ENCODE measurements at places on chromosomes 5 and 9.
A peak's percentile ranks its signal among the peaks of the same experiment; 100 is the strongest.

DNA sequence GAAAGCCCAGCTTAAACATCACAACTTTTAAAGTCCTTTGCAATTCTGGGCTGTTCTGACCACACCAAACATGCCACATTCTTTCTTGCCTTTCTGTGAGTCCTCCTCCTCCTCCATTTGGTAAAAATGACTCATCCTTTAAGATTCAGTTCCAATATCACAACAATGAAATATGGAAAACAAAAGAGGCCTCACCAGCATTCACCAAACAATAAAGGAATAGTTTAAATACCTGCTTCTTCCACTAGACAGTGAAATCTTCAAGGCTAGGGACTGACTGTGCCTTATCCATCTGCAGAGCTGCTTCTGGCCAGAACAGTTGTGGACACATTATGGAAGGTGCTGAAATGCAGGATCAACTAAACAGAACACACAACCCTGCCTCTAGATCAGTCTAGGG, 36.0 kb downstream of the NR6A1 start:
- DNase-seq = no peak

DNA sequence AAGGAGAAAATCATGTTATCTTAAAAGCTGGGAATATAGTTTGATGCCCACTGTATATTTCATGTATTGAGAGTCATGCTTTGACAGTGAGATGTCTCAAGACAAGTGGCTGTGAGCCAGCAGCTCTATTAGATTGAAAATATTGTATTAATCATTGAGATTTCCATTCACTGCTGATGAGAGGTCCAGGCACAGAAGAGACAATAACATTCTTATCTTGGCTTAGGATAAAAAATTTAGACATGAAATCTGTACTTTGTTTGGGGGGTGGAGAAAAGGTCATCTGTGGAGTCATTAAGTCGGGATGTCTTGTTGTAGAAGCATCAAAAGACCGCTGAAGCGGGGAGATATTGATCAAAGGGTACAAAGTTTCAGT, 97.9 kb upstream of the EQTN start:
- DNase-seq = no peak

DNA sequence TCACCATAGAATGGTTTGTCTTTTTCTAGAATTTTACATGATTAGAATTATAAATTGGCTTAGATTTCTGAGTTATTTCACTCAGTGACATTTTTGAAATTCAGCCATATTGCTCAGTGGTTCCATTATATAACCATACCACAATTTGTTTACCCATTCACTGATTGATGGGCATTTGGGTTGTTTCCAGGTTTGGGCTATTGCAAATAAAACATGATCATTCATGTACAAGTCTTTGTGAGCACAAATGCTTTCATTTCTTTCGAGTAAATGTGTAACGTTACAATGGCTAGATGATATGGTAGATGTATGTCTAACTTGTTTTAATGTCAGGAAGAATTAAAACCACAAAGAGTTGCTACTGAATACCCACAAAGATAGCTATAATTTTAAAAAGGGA, 279.9 kb upstream of the TARS1 start:
- no peak for DNase-seq

- no peak for DNase-seq
These were observed 359 bp downstream of the PRELID1 start for GRCh38 chr5:177303925-177304391.

DNA sequence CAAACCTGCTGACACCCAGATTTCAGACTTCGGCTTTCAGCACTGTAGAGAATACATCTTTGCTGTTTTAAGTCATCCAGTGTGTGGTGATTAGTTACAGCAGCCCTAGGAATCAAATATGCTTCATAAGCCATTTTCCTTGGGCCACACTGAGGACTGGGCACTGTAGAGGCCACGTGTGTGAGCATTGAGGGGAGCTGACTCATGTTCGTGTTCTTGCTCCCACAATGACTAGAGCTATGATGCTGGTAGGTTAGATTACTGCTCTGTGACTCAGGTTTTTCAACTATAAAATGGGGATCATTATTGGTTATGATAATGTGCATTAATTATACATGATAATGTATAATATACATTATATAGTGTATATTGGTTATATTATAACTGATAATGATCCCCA, 96.5 kb upstream of the PALM2AKAP2 start:
- no peak for DNase-seq

DNA sequence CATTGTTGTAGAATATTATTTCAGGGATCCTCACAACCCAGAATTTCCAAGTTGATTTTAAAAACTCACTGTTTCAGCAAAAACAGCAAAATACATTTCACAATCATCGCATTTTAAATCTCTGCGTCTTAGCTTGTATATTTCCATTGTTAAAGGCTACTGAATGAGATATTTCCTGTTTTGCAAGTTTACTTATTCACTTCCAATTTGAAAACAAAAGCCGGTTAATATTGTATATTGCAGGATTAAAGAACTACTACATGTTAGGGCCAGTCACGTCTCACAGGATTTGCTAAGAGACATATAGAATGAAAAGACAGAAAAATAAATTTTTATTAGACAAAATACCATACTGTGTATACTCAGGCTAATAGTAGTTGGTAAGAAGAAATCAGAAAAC, 395.9 kb upstream of the CDH9 start:
- DNase-seq = no peak

DNA sequence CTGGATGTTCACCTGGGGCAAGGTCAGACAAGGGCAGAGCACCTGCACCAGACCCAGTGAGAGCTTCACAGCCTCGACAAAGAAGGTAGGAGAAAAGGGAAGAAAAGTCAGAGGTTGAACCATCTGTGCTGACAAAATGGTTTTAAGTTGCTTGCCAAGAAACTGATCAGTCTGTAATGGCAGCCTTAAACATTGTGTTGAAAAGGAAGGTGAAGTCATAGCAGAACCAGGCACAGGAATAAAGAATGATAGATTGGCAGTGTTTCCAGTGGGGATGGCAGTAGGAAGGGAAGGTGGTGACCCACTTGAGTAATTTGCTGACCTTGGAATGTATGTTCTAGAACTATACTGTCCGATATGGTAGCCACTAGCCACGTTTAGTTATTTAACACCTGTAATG, 34.2 kb downstream of the HTR4 start:
- DNase-seq = no peak

GRCh38 chr5:40134883-40135520, 544.7 kb upstream of the PTGER4 start:
- DNase-seq = no peak

DNA sequence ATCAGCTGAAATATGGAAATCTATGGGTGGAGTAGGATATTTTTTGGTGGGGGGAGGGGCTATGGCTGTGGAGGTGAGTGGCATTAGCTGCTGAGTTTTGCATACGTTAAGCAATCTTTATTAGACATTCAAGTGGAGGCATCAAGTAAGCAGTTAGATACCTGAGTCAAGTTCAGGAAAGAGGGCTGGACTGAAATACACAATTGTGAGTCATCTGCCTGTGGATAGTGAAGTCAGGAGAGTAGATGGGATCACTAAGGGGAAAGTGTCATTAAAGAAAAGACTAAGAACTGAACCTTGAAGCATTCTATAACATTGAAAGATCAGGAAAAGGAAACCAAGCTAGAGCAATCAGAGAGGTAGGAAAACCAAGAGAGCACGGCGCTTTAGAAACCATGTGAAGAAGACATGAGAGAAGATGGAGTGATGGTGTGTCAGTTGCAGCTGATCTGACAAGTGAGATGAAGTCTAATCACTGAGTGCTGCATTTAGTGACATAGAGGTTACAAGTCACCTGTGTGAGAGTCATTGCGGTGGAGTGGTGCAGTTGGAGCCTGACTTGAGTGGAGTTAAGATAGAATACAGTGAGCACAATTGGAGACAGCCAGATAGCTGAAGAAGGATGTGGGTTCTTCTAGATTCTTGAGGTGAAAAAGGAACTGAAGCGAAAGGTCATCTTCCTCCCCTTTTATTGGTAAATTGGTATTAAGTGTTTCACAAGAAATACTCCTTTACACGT, 88.7 kb downstream of the PIP5K1B start:
- DNase-seq = no peak

DNA sequence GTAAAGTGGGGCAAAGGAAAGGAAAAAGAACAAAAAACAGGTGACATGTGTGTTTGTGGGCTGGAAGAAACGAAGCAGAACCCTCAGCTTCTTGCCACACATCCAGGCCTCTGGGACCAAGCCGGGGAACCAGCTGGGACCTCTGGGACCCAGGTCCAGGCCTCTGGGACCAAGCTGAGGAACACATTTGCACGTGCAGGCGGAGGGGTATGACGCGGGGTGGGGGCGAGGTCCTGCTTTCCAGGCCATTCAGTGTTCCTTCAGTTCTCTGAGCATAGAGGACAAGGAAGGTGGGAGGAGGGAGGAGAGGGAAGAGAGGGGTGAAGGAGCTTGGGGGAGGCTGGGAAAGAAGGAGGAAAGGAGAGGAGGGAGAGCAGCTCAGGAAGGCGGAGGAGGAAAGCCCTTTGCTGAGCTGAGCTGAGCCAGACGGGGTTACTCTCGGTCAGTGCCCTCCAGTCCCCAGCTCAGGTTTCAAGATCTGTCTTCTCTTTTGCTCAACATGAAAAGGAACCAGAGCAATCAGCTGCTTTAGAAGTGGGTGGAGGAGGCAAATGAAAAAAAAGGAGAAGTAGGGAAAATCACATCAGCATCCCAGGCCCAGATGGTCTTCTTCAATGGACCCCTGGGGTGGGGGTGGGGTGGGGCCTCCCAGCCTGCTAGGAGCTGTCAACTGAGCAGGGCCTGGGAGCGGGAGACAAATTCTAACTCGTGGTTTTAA, 59.1 kb downstream of the ABCA1 start:
- DNase-seq = peak; percentile 78

- no peak for DNase-seq
These were observed 31.5 kb downstream of the CLINT1 start for GRCh38 chr5:157827423-157827822.

GRCh38 chr9:113245894-113246293, 24.6 kb downstream of the SLC31A1 start:
- DNase-seq = no peak

GRCh38 chr9:18159254-18159653, 314.7 kb upstream of the ADAMTSL1 start:
- no peak for DNase-seq

DNA sequence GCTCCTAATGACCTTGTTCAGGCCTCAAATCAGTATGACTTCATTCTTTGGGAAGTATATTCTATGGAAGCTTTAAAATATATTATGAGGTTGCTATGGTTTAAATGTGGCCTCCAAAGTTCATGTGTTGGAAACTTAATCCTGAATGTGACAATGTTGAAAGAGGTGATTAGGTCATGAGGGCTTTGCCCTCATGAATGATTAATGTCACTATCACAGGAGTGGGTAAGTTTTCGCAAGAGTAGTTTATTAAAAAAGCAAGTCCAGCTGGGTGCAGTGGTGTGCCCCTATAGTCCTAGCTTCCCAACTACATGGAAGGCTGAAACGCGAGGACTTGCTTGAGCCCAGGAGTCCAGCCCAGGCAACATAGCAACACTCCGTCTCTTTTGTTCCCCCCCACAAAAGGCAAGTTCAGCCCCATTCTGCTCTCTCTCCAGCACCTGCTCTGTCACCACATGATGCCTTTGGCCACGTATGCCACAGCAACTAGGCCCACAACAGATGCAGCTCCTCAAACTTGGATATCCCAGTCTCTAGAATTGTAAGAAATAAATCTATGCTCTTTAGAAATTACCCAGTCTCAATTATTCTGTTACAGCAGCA, 105.3 kb downstream of the SIL1 start:
- DNase-seq = no peak

- peak; percentile 51 for DNase-seq
These were observed 724 bp downstream of the SGTB start for GRCh38 chr5:65721050-65721719.

GRCh38 chr9:113701774-113702755, 174.0 kb upstream of the ZNF618 start:
- DNase-seq = no peak

GRCh38 chr9:128102196-128102595, 25.3 kb downstream of the PTGES2 start:
- DNase-seq = no peak

- no peak for DNase-seq
These were observed 7.6 kb upstream of the AK1 start for GRCh38 chr9:127884976-127885490.

DNA sequence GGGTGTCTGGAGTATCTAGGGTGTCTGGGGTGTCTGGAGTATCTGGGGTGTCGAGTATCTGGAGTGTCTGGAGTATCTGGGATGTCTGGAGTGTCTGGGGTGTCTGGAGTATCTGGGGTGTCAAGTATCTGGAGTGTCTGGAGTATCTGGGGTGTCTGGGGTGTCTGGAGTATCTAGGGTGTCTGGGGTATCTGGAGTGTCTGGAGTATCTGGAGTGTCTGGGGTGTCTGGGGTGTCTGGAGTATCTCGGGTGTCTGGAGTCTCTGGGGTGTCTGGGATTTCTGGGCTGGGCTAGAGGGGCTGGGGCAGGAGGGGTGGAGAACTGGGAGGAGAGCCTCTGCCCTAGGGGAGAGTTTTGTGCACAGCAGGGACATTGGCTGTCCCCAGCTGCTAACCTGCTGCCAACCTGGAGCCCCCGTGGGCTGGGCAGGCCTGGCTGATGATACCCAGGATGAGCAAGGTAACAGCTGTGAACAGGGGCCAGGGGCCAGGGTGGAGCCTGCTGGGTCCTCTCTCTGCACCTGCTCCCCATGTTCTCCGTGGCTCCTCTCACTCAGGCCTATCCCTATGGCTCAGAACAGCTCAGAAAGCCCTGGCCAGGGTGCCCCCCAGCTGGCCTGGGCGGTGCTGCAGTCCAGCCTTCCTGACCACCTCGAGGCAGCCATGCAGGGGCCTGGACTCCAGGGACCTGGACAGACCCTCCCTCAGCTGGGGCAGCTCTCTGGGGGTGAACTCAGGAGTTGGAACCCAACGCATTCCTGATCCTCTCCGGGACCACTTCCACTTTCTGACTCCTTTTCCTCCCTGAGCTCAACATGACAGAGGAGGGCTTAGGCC, 29.9 kb downstream of the LHX3 start:
- DNase-seq = no peak

GRCh38 chr9:133127340-133127981, 6.4 kb upstream of the RALGDS start:
- DNase-seq = no peak

GRCh38 chr9:95077053-95077765, 240.3 kb downstream of the FANCC start:
- DNase-seq = no peak

DNA sequence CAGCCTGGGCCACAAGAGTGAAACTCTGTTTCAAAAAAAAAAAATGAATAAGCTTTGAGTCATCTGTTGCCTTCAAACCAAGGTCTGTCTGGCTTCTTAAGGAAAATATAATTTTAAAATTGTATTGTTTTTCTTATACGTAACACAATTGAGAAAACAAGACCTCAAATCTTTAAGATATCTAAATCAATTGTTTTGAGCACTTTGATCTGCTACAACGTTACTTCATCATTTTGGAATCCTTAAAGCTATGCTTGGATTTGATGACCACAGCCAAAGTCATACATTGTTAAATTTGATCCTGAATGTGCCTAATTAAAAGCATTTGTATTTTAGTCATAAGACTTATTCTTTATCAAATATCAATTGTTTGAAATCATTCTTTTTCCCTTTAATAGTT, 37.7 kb upstream of the VCAN start:
- no peak for DNase-seq
